ENCODE measurements at places on chromosomes 1 and 21.

- no peak for DNase-seq
Measured at GRCh38 chr1:50548243-50548642, 125.0 kb upstream of the DMRTA2 start.

DNA sequence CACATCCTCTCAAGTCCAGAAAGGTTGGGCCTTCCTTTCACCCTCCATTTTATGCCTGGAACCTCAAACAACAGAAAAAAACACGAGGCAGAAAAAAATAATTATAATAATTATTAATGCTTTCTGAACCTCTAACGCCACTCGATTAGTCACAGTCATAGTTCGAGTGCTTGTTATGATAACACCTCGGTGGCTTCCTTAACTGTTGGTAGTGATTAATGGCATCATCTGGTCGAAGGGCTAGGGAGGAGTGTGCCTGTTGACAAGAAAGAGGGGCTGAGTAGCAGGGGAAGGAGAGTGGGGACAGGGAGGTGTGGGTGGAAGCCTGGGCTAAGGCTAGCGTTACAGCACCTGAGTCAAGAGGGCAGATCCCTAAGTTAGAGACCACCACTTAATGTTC, 21.3 kb upstream of the IL10 start:
- no peak for DNase-seq

DNA sequence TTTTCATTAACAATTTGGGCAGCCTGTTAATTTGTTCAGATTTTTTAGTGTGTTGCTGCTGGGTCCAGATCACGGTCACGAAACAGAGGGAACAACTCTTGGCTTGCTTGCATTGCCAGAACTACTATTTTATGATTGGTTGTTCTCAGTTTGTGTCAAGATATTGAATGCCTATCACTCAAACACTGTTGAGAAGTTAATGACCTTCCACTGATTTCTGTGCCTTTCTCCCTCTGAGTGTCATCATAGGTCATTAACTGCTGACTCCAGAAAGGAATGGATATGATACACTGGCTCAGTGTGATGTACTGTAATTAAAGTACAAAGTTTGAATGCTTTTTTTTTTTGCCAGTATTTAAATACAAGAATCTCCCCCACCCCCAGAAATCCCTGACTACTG, 9.2 kb downstream of the CHODL start:
- DNase-seq, result no peak

GRCh38 chr1:67371681-67372080, 58.5 kb downstream of the SERBP1 start:
- DNase-seq, result no peak

- no peak for DNase-seq
Measured at GRCh38 chr1:98002288-98002687, 81.5 kb upstream of the DPYD start.

- no peak for DNase-seq
Measured at GRCh38 chr1:175204330-175204729, 11.8 kb upstream of the KIAA0040 start.

GRCh38 chr1:222372221-222372620, 175.7 kb downstream of the HHIPL2 start:
- DNase-seq, result no peak
